ENCODE measurements at places on chromosomes 6 and 20.

DNA sequence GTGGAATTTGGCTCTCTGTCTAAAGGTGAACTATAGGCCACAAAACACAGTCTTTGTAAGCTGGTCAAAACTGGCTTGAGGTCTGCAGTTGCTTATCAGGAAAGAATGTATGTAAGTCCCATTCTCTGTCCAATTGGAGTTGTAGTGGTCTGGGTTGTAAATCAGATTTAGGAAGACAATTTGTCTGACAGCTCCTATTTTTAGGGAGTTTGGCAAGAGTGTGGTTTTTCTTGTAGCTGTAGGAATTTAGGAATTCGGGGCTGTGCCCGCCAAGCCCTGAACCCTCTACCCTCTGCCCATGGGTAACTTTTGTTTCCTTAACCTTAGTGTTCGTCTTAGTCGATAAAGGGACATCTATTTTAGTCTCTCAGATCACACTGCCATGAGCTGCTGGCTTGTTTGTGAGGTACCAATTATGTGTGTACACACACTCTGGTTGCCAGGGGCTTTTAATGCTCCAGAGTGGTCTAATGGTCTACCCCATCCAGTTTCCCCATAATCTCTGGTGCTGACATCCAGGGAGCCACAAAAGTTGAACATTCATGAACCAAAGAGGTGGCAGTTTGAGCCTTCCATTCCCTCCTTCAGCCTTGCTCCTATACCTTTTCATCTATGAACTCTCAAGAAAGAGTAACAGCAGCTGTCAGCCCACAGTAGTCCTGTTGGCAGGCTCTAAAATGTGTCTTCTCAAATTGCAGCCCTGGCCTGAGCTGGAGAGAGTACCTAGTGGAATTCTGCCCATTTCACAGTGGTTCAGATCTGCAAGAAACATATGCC lies 93.0 kb downstream of the ANKRD6 start:
- no peak for DNase-seq

DNA sequence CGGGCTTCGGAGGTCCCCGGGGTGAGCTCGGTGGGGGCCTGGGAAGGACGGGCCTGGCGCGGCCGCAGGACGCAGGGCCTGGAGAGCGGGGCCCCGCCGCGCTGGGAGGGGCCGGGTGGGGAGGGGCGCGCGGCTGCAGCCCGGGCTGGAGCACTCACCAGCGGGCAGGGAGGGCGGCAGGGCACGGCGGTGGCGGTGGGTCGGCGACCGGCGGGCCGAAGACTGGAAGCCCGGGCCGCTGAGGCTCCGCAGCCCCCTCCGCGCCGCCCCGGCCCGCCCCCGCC lies at the start of gene GATA5:
Gene GATA5, minus strand, starts transcription at position 224 of the 284 bp plus-strand sequence. CDS start 474 bp downstream, outside the sequence.
- no peak for DNase-seq

GRCh38 chr20:57445298-57445697 lies 54.1 kb downstream of the RBM38 start:
- no peak for DNase-seq

DNA sequence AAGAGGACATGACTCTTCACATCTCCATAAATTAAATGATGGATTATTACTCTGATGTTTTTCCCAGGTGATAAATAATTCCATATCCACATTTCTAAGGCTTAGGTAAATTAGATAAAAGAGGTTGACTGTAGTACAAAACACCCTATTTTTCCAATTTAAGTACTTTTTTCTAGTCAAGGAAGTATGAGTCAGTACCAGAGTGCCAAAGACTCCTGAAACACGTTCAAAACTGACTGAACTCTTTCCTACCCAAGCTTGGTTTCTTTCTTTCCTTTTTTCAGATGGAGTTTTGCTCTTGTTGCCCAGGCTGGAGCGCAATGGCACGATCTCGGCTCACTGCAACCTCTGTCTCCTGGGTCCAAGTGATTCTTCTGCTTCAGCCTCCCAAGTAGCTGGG lies 85.0 kb downstream of the DOK5 start:
- no peak for DNase-seq

GRCh38 chr20:21698494-21699215 lies 6.8 kb upstream of the PAX1 start:
- no peak for DNase-seq

DNA sequence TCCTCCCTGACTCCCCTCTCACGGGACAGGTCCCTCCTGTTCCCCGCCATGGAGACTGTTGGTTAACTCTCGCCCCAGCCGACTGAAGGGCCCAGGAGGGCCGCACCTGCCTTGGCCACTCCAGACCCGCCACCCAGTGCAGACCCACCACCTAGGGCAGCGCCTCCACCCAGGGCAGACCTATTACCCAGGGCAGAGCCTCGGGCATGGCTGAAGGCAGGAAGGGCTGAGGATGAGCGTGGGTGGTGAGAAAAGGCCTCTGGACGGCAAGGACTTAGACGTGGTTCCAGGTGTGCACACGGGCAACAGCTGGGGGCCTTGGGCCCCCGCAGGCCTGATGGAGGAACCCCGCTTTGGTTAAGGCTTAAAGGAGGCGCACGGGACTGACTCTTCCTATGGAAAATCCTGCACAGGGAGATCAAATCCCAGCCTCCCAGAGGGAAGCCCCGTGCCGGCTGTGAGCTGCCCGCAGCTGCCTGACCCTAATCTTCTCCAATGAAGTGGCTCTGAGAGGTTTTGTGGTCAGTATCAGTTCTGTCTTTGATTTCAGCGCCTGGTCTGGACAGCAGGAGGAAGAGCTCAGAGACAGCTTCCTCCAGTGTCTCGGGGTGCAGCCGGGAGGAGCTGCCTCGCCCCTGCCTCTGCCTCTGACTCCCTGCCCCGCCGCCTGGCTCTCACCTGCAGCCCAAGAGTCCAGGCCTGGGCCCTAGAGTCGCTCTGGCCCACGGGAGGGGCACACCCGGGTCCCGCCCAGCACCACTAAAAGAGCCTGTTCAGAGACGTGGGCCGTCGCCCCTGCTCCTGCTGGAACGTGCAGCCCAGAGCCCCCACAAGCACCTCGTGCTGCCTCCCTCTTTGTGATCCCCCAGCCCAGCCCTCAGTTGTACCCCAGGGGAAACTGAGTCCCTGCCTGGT lies 12.1 kb upstream of the CHRNA4 start:
- DNase-seq = no peak

DNA sequence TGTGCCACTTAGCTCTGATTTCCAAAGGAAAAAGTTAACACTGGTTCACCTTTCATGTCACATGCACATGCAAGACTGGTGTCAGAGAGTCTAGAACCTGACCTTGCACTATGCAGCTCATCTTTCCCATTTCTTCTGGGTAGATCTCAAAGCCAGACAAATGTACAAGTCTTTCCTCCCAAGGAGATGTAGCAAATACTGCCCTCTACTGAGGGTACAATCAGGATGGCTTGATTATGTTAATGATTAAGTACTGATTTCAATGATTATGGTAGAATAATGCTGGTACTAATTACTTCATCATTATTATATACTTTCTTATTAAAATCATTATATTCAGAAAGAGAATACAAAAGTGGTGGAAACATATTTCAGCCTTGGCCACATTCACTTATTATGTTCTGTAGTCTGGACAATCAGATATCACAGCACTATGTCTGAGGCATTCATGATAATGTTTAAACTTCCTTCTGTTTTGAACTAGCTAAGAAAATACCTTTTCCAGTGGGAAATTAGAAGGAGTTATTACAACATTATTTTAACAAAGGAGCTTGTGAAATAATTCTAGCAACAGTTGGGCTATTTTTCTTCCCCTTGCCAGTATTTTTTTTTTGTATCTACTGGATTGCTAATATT lies 68.5 kb upstream of the FOXO3 start:
- peak; percentile 26 for DNase-seq

DNA sequence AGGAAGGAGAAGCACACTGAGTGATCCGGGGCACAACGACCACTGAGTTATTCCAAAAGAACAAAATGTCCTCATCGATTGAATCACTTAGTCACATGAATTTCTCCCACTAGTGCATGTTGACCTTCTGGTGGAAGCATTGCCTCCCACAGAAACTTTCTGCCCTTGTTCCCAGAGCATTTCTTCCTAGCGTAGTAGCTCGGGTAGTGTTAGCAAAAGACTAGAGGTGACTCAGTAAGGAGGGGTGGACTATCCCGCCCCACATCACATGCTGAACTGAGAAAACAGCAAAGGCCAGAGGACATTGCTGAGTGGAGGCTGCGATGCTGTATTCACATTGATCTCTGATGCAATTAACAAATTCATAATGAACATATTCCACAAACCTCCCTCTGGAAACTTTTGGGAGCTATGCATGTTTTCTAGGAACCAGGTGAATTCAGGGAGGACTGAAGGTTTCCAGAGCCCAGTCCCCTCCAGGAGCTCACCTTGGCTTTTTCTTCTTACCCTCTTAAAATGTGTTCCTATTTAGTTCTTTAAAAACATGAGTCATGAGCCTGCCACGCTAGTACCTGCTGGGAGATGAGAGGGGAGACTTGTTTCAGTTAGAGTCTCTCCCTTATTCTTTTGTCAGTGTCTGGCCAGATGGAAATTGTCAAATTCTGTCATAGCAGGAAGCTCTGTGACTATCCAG lies 507.9 kb downstream of the CDH26 start:
- DNase-seq = no peak

DNA sequence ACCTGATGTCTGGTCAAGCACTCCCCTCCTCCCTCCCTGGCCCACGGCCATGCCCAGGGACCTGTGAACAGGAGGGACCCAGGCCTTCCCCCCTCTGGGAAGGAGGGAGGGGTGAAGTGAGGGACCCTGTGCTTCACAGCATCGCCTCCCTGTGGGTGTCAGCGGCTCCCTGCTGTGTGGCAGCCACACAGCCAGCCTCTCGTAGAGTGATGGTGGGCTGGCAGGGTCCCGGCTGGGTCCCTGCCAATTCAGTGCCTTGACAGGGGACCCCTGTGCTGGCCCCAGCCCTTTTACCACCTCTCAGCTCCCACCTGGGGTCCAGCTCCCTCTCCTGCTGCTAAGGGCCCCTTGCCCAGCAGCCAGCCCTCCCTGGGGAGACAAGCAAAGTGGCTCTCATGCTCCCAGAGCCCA lies 31.3 kb upstream of the GRM4 start:
- no peak for DNase-seq

GRCh38 chr6:144265390-144265789 lies 19.7 kb upstream of the UTRN start:
- DNase-seq = no peak

DNA sequence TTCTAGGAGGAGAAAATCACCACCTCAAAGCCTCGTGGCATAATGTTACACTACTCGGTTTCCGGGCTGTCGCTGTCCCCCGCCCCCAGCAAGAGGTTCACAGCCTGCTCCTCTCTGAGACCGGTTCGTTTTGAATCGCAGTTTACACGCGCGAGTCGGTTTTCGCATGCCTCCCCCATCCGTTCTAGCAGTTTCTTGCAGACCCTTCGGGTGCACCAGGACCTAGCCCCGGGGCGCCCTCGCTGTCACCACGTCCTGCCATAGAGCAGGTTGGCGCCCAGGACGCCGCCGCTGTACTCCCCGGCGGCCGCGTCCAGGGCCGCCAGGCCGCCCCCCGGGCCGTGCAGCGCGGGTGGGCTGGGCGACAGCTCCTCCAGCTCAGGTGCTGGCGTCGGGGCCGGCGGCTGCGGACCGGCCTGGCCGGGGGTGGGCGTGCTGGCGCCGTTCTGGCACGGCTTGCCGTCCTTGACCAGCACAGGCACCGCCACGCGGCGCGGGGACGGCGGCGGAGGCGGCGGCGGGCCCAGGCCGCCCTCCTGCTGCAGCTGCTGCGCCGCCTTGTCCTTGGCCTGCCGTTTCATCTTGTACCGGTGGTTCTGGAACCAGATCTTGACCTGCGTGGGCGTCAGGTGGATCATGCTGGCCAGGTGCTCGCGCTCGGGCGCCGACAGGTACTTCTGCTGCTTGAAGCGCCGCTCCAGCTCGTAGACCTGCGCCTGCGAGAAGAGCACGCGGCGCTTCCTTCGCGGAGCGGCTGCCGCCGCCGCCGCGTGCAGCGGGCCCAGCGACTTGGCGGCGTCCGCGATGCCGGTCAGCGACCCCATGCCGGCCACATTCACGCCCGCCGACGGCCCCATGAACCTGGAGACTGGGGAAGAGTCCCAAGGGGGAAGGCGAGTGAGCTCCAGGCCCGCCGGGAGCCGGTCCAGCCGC lies 1.4 kb downstream of the NKX2-4 start:
- peak; percentile 18 for DNase-seq

DNA sequence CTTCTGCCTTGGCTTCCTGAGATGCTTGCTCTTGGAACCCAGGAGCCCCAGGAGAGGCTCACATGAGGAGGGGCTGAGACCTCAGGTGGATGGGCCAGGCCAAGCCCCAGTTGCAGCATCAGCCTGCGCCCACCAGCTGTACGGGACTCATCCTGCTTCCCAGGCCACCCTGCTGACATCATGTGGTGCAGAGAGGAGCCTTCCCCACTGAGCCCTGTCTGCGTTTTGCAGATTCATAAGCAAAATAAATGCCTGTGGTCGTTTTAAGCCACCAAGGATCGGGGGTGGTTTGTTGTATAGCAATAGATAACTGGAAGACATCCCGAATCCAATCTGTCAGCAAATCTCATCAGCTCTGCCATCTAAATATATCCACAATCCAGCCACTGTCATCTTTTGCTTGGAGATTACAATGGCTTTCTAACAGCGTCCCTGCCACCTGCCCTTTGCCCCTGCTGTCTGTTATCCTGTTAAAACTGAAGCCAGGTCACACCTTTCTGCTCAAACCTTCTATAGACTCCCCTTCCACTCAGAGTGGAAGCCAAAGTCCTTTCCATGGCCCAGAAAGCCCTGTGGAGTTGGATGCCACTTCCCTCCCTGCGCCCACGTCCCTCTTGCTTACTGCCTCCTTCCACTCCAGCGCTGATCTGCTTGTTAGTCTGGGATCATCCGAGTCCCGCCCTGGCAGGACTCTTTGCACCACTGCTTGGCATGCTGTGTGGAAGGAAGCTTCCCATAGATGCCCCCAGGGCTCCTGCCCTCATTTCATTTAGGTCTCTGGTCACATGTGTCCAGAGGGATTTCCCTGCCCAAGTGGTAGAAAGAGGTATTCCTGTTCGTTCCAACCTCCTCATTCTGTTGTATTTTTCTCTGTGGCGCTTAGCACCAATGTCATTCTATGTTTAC lies 24.0 kb upstream of the MLN start:
- DNase-seq = no peak

GRCh38 chr20:717832-718231 lies 42.2 kb upstream of the SCRT2 start:
- DNase-seq = no peak

- DNase-seq = no peak
Measured at GRCh38 chr6:81940451-81940985, 188.0 kb upstream of the TENT5A start.

DNA sequence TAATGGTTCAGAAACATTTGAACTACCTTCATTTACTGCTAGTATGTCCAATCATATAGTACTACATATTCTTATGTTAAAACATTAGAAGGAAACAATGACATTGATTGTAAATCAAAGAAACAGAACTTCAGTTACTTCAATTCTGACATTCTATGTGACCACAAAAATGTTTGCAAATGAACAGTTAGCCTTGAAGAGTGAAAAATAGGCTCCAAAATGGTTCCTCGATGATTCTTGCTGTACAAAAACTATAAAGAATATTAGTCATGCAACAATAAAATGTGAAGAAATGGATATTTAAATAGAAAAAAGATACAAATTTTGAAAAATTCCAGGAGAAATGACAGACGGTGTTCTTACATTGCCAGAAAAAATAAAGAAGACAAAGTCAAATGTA lies 686.9 kb downstream of the BCKDHB start:
- DNase-seq = no peak

GRCh38 chr6:46044881-46045617 lies 29.4 kb upstream of the CLIC5 start:
- DNase-seq = no peak

GRCh38 chr6:144478483-144478882 lies 193.3 kb downstream of the UTRN start:
- no peak for DNase-seq

Data from CD4-positive, CD25-positive, alpha-beta regulatory T cell (primary cell).